ENCODE measurements at places on chromosomes 13 and 19. TPM values are rescaled to one million over a fixed set of nuclear protein-coding genes. Genes with fewer than 3 reads are reported as not detected.

KCNK6 gene
- polyA plus RNA-seq, result 3.6 TPM

IL4I1 gene
- 0.39 TPM for polyA plus RNA-seq

HTR2A gene
- not detected for polyA plus RNA-seq

CFAP97D2 gene
- polyA plus RNA-seq, result not detected

TLE6 gene
- 0.16 TPM for polyA plus RNA-seq

NLRP11 gene
- polyA plus RNA-seq, result 0.20 TPM

ATP1A3 gene
- 1.2 TPM for polyA plus RNA-seq

ICAM3 gene
- 230 TPM for polyA plus RNA-seq

Measured in IgD-negative memory B cell (primary cell).